ENCODE measurements at places on chromosomes 5 and 9. TPM values are rescaled to one million over a fixed set of nuclear protein-coding genes. Genes with fewer than 3 reads are reported as not detected.

DNA sequence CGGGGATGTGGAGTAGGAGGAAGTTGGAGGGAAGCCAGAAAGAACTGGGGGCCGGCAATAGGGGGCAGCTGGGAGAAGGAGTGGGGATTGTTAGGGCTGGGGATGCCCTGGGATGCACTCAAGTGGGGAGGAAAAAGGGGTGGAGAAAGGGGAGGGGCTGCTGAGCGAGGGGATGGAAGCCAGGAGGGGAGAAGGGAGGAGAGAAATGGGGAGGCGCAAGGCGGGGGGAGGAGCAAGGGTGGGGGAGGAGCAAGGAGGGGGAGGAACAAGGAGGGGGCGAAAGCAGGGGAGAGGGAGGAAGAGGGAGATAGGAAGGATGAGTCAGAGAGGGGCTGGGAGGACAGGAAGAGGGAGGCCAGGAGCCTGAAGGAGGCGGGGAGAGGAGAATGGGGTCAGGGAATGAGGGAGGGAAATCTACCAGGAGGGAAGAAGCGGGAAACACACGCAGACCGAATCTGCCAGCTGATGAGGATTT lies 1.6 kb downstream of the IRX4 start:
- DNase-seq, result no peak

DNA sequence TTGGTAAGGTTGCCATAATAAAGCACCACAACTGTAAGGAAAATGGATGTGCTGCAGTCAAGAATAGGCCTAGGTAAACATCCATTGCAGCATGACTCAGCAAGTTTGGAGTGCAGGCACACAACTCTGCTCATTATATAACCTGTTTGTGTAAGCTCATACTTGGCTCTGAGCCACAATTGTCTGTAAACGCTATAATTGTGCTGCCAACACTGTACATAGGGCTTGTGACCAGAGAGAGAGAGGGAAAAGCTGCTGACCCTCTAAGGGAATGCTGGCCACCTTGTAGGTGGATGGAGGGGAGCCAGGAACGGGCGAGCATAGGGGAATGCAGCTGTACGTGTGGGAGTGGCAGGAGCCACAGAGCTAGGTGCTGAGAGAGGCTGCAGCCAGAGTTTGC lies 2186.5 kb upstream of the ACO1 start:
- no peak for DNase-seq

DNA sequence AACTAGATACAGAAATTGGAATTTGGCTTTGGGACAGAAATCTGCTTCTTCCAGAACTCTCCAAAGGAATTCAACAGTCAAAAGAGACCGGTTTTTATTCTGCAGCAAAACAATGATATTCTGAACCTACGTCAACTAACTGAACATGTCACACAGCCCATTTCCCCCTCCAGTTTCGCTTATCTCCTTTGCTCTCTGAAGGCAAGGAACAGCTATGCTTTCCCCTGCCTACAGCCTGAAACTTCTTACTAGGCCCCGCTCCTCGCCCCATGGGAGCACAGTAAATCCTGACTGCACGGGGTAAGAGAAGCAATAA lies 488 bp downstream of the SKIC3 start:
- DNase-seq, result no peak

- no peak for DNase-seq
Observed at GRCh38 chr5:91176288-91177016, 206.7 kb downstream of the ARRDC3 start.

DNA sequence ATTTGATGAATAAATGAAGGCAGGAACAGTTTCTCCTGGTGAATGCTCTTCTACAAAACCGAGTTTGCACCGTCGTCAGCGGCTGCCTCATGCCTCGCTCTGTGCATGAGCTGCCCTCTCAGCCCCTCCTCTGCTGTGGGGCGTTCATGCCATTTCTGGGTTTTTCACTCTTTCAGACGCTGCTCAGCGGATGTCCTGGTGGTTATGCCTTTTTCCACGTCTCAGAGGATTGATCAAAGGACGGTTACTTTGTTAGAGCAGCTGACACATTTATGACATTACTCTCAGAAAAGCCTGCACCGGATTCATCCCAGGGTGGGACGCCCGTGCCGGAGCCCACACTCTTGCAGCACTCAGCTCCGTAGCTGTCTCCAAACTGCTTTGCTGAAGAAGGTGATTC lies 195.9 kb upstream of the PPP1R26 start:
- no peak for DNase-seq

GRCh38 chr5:107979900-107980299 lies 309.2 kb upstream of the EFNA5 start:
- DNase-seq, result no peak

GRCh38 chr5:143781993-143782520 lies 29.9 kb upstream of the HMHB1 start:
- no peak for DNase-seq

GRCh38 chr5:108556441-108557145 lies 174.7 kb upstream of the FBXL17 start:
- DNase-seq, result no peak

DNA sequence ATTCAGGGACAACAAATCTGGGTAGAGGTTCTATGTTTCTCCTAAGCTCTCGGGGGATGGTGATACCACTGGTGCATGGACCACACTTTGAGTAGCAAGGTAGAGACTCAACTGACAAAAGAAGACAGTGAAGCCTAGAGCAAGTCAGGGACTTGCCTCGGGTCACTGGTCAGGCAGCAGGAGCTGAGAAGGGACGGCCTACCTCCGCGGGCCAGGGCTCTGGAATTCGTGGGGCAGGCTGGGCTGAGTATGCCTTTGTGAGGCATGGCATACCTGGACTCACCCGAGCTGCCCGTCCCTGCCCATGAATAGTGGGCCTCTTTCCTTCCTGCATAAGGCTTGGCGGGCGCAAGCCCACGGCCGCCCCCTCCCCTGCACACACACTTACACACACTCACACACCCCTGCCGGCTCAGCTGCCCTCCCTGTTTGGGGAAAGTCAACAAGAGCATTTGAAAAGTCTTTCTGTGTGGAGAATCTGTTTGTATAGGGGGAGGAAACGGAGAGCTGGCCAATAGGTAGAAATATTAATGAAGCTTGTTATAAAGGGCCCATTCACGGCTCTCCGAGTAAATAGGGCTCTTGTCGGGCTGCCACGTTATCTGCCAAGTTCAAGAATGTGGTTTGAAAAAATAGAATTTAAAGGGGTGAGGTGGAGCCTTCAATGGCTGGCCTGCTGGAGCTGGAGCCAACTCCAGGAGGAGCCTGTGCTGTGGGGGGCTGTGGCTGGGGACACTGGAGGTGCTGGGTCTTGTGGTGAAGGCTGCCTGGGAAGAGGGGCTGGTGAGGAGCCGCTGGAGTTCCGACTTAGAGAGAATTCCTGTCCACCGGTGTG lies 19.1 kb upstream of the KIF12 start:
- DNase-seq, result no peak

GRCh38 chr9:130672466-130672865 lies 8.1 kb downstream of the PRDM12 start:
- DNase-seq, result no peak

- no peak for DNase-seq
Observed at GRCh38 chr5:84794486-84795035, 409.9 kb upstream of the EDIL3 start.

GRCh38 chr5:171261904-171262303 lies 47.1 kb upstream of the TLX3 start:
- no peak for DNase-seq

- no peak for DNase-seq
Observed at GRCh38 chr5:115463983-115464382, 80.6 kb downstream of the FEM1C start.

GRCh38 chr5:80754900-80755299 lies 100.1 kb upstream of the DHFR start:
- no peak for DNase-seq

GRCh38 chr5:55278778-55279177 lies 28.7 kb downstream of the DHX29 start:
- no peak for DNase-seq

DNA sequence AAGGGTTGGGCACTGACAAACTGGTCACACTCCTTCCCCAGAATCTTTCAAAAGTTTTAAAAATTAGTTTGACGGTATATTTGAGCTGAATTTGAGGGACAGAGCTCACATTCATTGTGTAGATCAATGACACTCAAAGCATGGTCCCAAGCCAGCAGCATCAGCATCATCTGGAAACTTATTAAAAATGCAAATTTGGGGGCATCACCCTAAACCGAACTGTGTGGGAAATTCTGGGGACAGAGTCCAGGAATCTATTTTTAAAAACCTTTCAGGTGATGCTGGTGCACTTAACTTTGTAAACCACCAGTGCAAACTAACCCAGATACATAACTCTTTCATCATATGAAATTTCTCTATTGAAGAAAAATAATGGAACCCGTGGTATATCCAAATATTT lies 58.1 kb upstream of the MTAP start:
- DNase-seq, result no peak

DNA sequence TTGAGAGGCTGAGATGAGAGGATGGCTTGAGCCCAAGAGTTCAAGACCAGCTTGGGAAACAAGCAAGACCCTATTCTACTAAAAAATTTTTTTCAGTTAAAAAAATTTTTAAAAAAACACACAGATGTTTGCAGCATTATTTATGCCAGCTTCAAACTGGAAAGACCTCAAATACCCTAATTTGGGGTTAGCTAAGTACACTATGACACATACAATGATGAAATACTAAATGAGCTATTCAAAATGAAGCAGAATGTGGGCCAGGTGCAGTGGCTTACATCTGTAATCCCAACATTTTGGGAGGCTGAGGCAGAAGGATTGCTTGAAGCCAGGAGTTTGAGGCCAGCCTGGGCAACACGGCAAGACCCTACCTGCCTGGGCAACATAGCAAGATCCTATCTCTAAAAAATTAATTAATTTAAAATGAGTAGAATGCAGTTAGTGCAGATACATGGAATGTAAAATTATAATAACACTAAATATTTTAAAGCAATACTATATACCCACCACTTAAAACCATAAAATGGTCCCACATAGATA lies 44.9 kb downstream of the LHFPL2 start:
- DNase-seq, result no peak

DNA sequence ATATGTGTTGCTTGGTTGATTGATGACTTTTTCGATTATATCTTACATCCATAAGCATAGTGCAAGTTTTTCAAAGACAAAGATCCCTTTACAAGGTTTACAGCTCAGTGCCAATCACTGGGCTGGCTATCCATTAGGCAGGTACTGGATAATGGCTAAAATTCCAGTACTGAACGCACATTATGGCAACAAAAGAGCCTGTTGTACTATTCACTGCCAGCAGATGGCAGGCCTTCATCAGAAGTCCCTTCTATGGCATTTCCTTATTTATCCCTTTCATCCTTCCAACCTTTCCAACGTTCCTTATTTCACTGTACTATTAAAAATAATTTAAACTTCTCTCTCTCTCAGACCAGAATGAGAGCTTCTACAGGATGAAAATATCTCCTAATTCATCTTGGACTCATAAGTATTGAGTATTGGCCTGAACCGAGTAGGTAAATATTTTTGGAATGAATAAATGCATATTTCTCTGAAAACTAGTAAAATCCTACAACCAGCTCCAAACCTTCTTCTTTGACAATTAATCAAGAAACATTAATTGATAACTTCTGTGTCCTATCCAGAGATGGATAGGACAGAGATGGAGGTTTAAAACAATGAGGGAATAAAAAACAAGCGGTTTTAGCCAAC lies 6.7 kb upstream of the WNT8A start:
- DNase-seq, result peak; percentile 82

DNA sequence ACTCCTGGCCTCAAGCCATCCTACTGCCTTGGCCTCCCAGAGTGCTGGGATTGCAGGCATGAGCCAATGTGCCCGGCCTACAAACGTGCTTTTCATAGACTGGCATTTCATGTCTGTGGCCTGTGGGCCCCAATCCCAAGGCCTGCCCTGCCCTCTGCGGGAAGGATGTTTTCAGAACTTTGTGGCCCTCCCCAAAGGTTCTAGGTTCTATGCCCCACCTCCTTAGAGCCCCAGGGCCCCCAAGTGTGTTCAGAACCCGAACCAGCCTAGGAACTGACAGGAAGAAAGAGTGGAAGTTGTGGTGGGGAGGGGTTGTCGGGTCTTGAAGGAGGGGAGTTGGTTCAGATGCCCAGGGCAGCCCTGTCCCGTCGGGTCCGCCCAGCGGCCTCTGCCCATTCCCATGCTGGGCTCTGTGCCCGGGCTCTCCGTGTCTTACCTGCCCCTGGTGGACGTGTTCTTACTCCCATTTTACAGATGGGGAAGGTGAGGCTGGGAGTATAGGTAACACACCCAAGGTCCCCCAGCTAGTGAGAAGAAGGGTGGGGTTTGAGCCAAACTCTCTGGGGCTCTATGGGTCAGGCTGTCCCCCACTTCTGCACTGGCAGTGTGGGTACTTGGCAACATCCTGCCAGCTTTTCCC lies 175.8 kb upstream of the IER5L start:
- no peak for DNase-seq

- no peak for DNase-seq
Observed at GRCh38 chr9:105608721-105609598, 51.0 kb downstream of the FKTN start.

DNA sequence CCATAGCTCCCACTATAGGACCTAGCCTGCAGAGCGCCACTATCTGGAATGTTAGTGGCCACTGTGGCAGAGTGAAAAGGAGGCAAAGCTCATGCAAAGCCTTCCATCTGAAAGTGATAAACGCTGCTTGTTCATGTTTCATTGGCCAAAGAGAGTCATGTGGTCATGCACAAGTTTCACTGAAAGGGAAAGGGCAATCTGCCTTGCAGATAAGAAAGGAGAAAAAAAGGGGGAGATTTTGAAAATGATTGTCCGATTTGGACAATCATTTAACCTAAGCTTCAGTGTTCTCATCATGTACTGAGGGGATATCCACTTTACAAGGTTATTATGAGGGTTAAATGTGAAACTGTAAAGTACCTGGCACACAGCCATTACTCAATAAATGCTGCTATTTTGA lies 9.0 kb upstream of the MOB3B start:
- no peak for DNase-seq

GRCh38 chr5:154791535-154791934 lies 36.4 kb downstream of the LARP1 start:
- no peak for DNase-seq

STK32A gene
- polyA plus RNA-seq, result 0.81 TPM

GRPEL2 gene
- 4.8 TPM for polyA plus RNA-seq

MZB1 gene
- 0.38 TPM for polyA plus RNA-seq

MRRF gene
- 23.1 TPM for polyA plus RNA-seq

SLC38A9 gene
- polyA plus RNA-seq, result 3.2 TPM

MEF2C gene
- polyA plus RNA-seq, result 14.5 TPM

ACSL6 gene
- polyA plus RNA-seq, result 2.7 TPM

MEIKIN gene
- polyA plus RNA-seq, result 0.20 TPM

TNC gene
- polyA plus RNA-seq, result 2.5 TPM

ANKRD34B gene
- polyA plus RNA-seq, result not detected

PCDHGB7 gene
- polyA plus RNA-seq, result 3.5 TPM

HARS2 gene
- 17.0 TPM for polyA plus RNA-seq

ADRB2 gene
- 2.4 TPM for polyA plus RNA-seq

PCDHGB6 gene
- 3.1 TPM for polyA plus RNA-seq

GDF9 gene
- polyA plus RNA-seq, result 0.18 TPM

FKBP15 gene
- polyA plus RNA-seq, result 11.0 TPM
